ENCODE measurements at places on chromosomes 3 and 15. TPM values are rescaled to one million over a fixed set of nuclear protein-coding genes. Genes with fewer than 3 reads are reported as not detected.

DNA sequence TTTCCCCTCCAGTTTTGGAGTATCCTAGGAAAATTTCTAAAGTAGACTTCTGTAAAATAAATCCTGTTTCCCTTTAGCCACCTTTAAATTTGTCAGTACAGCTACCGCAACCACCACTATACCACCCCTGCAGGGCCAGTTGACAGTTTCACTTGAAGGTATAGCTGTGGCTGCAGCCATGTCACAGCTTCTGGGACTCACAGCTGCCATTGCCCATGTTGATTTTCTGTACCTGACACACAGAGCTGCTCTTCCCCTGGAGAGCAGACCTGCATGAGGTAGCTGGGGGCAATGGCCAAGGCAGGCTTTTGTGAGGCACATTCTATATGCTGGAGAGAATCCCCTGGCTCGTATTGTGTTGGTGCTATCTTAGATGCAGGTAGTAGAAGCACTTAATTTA is 345.4 kb downstream of the LRTM1 start:
- no peaks in the 10 kb centered on the region for H3K36me3 ChIP-seq
- no peak for DNase-seq
- no peak overlapping the region for H3K27ac ChIP-seq
- H3K4me1 ChIP-seq = no peaks in the 10 kb centered on the region
- H3K4me3 ChIP-seq = no peak overlapping the region

- DNase-seq = no peak
- H3K27me3 ChIP-seq = no peaks in the 10 kb centered on the region
These were observed 12.1 kb downstream of the SACM1L start for GRCh38 chr3:45701172-45701867.

- no peak for DNase-seq
- H3K27ac ChIP-seq = no peak overlapping the region
- H3K27me3 ChIP-seq = no peaks in the 10 kb centered on the region
These were observed 133.8 kb downstream of the SPATA16 start for GRCh38 chr3:173007079-173007723.

GRCh38 chr3:34599595-34599994 is 801.2 kb downstream of the PDCD6IP start:
- H3K36me3 ChIP-seq = no peaks in the 10 kb centered on the region
- H3K4me3 ChIP-seq = no peak overlapping the region
- no peaks in the 10 kb centered on the region for H3K4me1 ChIP-seq
- DNase-seq = no peak

DNA sequence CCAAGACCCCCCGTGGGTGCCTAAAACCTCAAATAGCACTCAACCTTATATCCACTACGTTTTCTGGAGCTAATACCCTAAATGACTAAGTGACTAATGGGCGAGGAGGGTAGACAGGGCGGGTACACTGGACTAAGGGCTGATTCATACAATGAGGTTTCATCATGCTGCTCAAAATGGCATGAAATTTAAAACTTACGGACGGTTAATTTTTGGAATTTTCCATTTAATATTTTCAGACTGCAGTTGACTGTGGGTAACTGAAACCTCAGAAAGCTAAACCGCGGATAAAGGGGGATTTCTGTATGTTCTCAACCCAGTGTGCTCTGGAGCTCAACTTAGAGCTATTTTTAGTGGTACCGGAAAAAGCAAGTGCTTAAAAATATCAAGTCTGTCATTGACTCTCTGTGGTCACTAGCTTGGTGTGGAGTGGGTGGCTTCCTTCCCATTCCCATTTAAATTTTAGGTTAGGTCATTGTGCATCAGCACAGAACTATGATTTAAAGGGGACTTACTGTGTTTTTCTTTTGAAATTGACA is 72.9 kb downstream of the LRRC28 start:
- H3K4me3 ChIP-seq = no peak overlapping the region
- no peaks in the 10 kb centered on the region for H3K36me3 ChIP-seq
- peaks cover 8% of the 10 kb centered on the region for H3K4me1 ChIP-seq
- no peak for DNase-seq

- no peak overlapping the region for H3K27ac ChIP-seq
- peaks cover 3% of the 10 kb centered on the region for H3K27me3 ChIP-seq
- DNase-seq = no peak
- no peaks in the 10 kb centered on the region for H3K36me3 ChIP-seq
These were observed 21.7 kb downstream of the LEKR1 start for GRCh38 chr3:156847752-156848448.

DNA sequence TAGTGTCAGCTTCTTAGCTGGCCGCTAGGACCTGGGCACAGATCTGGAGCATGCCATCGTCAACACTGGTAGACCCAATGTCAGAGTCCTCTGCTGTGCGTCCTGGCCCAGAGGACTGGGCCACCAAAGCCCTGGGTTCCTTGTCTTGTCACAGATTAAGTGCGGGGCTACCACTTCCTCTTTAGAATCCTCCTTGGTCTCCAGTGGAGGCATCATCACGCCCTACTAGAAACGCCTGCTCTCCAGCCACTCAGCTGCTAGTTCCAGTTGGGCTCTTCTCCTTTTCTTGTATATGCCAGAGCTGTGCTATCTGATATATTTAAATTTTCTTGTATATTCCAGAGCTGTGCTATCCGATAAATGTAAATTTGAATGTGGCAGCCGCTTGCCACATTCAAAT is 11.2 kb downstream of the PPCDC start:
- H3K27ac ChIP-seq = no peak overlapping the region
- peaks cover 46% of the 10 kb centered on the region for H3K36me3 ChIP-seq
- H3K4me3 ChIP-seq = no peak overlapping the region
- DNase-seq = no peak
- peaks cover 61% of the 10 kb centered on the region for H3K4me1 ChIP-seq
- no peaks in the 10 kb centered on the region for H3K27me3 ChIP-seq

GRCh38 chr15:58036579-58036978 is 28.9 kb downstream of the ALDH1A2 start:
- peaks cover 20% of the 10 kb centered on the region for H3K27me3 ChIP-seq
- H3K4me1 ChIP-seq = no peaks in the 10 kb centered on the region
- DNase-seq = no peak

B3GNT5 gene
- 0.78 TPM for total RNA-seq

LDHAL6B gene
- total RNA-seq = not detected

MCF2L2 gene
- total RNA-seq = 6.6 TPM

C3orf22 gene
- not detected for total RNA-seq

MYZAP gene
- not detected for total RNA-seq

Measured in activated CD4-positive, alpha-beta memory T cell treated with anti-CD3 and anti-CD28 coated beads, Interleukin-2, amount 10 ng/mL, durations not matched to agents 7 days and 5 days (primary cell).